ENCODE measurements at places on chromosomes 3 and 15.

GRCh38 chr15:25378501-25378901 is 60.3 kb downstream of the UBE3A start:
- no peak for DNase-seq

DNA sequence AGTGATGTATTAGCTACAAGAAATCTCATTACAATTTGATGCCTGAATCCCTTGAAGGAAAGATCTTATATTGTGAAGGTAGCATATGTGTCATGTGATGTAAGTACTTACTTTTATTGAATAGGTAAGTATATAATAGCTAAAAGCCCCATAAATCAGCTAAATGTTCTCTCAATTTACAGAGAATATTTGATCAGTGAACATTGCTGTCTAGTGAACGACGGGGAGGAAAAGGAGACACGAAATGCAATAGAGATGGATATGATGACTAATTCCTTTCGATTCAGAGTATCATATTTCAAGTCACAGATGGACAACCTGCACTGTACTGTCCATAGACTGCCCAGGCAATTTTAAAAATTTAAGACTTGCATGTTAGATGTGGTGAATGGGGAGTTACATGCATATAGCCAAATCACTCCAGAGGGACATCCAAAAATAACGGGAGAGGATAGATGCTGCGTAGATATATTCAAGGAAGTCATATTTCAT is 462.1 kb upstream of the CDIN1 start:
- no peak for DNase-seq

DNA sequence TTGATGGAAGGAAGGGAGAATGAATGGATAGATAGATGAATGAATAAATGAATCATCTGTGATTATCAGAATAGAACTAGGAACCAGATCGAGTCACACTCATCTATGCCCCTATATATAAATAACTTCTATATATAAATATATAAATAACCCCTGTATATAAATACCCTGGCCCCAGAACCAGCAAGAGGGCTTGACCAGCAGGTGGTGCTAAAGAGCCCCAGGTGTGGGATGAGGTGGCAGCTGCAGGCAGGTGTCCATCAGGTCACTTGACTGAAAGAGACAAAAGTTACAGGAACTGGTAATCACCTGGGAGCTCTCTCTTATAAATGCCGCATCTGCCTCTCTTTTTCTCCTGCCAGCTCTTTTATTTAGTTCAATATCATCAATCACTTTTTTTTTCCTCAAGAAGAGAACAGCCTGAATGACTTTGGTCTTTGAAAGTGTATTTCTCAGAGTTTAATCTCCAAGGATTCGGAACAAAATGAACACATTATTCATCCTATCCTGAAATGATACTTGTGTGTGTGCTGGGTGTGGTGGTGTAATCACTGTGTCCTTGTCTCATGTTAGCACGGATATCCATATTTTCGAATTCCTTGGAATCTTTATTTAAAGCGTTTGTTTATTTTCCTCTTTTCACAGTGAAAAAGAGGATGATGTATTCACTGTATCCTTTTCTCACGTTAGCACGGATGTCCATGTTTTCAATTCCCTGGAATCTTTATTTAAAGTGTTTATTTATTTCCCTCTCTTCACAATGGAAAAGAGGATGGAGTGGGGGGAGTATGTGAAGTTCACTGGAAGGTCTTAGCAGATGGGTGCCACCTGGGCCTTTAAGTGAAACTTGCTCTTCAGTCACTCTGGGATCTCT is 35.4 kb upstream of the ATG7 start:
- peak; percentile 55 for DNase-seq

GRCh38 chr3:129101370-129102138 is 20.1 kb downstream of the RAB43 start:
- DNase-seq: no peak

GRCh38 chr3:189569473-189569872 is 61.7 kb upstream of the TP63 start:
- no peak for DNase-seq

GRCh38 chr3:13705702-13706280 is 156.9 kb downstream of the FBLN2 start:
- DNase-seq: no peak

- no peak for DNase-seq
Measured at GRCh38 chr3:105938806-105939205, 70.0 kb upstream of the CBLB start.

DNA sequence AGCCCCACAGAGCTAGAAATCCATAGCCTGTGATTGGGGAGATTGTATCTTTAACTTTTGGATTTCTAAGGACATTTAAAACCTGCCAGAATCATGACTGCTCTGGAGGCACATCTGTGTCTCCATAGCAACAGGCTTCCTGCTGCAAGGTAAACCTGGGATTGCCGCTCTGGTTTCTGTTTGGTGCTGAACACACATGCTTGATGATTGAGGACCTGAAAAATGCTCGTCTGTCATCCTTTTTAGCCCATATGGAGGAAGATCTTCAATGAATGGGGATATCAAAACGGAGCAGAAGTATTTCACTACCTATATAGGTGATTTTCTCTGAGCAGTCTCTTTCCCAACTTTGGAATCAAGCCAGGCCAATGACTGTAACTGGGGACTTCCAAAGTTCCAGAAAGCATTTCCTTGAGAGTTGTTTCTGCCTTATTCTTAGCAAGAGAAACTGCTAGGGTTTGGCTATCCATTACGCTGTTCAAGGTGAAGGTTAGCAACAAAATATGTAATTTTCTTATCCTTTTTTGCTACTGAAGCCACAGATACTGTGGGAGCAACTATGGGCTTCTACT is 96.5 kb upstream of the TNIK start:
- no peak for DNase-seq

GRCh38 chr3:16253601-16254000 is 11.1 kb downstream of the DPH3 start:
- no peak for DNase-seq

GRCh38 chr3:27641888-27642601 is 80.1 kb downstream of the EOMES start:
- DNase-seq: no peak

DNA sequence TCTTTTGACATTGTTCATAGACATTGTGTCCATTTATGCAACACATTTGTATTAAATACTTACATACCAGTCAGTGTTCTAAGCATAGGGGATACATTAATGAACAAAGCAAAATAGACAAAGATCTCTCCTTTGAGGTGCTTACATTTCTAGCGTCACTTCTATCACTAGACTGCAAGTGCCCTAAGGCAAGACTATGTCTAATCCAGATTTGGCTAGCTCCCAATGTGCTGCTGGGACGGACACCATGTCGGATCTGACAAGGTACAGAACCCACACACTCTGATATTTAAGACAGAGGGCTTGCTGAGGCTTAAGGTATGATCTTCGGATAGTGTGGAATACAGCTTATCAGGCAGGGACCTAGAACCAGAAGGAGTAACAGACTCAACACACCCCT is 41.4 kb downstream of the MYLK start:
- DNase-seq: no peak

DNA sequence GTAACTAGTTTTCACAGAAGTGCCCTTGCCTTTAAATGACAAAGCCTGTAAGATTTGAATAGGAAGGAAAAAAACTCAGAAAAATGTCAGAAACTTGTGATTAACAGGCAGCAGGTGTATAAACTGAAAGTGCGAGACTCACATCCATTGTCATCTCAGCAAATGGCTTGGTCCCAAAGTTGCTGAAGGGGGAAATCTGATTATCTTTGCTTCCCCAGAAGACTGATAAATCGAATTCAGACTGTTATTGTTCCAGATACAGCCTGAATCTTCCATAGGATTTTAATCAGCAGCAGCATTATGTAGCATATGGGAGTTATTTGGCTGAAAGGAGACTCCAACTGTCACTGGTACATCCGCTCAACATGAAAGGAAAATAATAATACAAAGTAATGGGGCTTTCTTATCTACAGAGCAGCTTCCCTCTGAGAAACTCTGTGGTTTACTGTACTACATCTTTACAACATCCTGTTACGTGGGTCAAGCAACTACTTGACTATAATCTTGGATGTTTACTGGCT is 550.4 kb upstream of the CCDC54 start:
- DNase-seq: no peak

- no peak for DNase-seq
Measured at GRCh38 chr3:176767385-176767784, 429.9 kb downstream of the TBL1XR1 start.

DNA sequence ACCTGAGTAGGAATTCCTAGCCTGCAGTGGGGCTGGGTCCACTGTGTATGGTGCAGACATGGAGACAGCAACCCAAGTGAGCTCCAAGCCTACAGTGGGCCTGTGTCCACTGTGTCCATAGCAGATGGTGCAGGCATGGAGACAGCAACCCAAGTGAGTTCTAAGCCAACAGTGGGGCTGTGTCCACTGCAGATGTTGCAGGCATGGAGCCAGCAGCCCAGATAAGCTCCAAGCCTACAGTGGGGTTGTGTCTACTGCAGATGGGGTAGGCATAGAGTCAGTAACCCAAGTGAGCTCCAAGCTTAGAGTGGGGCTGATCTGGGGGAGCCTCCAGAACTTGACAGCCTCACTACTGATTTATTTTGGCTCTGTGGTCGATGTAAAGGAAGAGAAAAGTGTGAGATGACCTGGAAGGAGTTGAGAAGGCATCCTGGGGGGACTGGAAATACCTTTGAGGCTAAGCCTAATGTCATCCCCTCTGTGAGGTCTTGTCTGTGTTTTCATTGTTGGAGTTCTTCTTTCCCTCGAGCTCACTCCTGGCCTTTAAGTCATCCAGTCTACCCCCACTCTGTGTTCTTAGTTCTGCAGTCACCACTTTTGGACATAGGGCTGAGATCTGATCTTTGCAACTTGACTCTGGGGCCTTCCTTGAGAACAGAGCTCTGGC is 22.4 kb upstream of the IL16 start:
- DNase-seq: no peak

- no peak for DNase-seq
Measured at GRCh38 chr3:69016901-69017300, 3.4 kb upstream of the EOGT start.

DNA sequence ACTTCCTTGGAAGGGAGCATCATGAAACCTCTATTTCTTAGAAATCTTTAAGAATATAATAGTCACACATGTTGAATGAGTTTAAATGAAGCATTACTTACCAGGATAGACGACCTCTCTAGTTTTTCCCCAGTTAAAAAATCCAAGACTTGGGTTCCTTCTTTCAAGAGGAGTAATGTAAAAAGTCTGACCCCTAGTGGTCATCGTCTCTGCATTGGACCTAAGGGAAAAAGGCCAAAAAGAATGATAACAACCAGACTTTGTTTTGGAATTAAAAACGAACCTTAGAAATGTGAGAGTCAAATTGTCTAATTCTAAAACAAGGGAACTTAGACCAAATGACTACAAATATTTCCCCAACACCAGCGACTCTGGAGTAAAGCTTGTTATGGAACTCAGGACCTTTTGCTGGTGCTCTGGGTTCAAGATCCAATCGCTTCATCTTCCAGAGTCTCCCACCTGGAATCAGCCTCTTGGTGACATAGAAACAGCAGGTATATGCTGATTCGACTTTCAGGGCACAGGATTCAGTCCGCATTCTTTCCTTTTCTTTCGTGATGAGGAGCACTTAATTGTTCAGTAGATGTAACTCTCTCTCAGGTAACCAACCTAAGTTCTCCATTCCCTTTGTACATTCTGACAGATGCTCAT is 214.8 kb upstream of the TPRG1 start:
- DNase-seq: no peak

DNA sequence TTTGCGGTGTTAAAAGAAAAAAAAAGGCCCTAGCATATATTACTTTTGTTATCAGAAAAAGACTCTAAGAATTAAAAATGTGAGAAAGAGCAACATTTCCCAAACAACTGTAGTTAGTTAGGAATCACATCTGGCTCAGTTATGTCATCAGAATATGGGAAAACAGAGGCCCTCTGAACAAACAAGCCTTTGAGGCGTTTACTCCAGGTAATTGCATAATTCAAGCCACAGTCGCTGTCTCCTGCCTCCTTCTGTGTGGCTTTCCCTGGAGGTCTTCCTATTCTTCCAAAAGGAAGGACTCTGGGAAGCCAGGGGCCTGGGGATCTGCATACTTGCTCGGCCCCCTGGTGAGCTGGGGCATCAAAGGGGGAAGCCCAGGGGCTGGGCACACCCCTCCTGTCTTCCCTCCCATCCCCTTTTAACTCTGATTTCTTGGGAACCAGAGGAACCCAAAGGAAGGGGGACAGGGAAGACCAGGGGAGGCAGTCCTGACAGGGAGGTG is 3.7 kb upstream of the FAM107A start:
- DNase-seq: no peak

DNA sequence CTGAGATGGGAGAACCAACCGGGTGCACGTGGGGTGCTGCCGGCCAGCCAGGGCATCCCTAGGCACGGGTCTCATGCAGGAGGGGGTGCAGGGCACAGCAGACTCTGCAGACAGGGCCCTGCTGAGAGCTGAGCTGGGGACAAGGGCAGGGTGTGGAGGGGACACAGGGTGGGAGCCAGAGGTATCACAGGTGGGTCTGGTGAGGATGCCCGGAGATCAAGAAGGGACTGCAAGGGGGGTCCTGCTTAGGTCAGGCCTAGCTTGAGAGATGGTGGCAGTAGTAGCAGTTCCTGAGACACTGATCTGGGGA is 39.5 kb upstream of the PRR23E start:
- no peak for DNase-seq

- DNase-seq: no peak
Measured at GRCh38 chr15:35606450-35606779, 60.5 kb upstream of the DPH6 start.

DNA sequence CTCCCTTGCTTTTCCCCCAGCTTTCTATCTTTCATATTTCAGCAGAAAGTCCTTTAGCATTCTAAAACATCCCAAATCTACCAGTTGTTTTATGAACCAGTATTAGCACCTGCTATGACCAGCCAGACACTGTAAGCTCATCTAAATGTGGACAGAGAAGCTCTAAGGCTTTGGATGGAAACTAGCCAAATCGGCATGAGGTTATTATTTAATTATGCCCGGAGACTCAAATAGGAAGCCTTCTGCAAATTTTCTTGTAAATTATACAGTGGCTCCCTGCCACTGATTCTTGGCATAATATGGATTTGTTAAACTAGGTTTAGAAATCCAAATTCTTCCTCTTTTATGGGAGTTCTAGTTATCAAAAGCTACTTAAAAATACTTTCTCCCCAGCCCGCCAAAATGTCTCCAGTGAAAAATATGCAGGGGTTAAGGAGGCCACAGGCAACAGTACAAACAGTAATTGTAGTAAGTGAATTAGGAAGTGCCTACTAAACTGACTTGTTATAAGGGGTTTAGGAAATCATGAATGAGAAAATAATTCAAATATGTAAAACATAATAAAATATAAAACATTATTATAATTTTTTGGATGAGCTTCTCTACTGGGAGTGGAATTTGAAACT is 15.4 kb downstream of the MYH15 start:
- no peak for DNase-seq

GRCh38 chr15:70492240-70493177 is 270.8 kb downstream of the UACA start:
- peak; percentile 65 for DNase-seq

- no peak for DNase-seq
Measured at GRCh38 chr3:25281732-25282126, 146.3 kb upstream of the RARB start.

DNA sequence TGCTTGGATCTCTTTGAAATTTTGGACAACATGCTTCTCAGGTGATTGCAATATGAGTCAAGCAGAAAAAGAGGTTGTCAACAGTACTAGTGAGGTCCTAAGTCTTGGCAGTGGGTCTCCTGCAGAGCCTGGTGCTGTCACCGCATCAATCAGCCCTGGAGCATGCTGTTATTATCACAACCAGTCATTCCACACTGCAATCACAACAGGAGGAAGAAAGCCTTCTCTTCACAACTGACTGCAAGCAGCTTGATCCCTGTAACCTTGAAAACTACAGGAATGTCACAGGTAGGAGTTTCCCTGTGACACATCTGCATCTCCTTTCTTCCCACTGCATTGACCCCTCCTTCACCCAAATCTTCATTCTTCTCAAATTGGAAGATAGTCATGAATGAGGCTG is 451.1 kb upstream of the ATP11B start:
- DNase-seq: no peak

Measured in activated CD8-positive, alpha-beta memory T cell treated with anti-CD3 and anti-CD28 coated beads for 4 hours (primary cell).